Renal cortical epithelial cell (primary cell): ENCODE measurements at places on chromosomes 3 and 15. TPM values are rescaled to one million over a fixed set of nuclear protein-coding genes. Genes with fewer than 3 reads are reported as not detected.
A peak's percentile ranks its signal among the peaks of the same experiment; 100 is the strongest.

DNA sequence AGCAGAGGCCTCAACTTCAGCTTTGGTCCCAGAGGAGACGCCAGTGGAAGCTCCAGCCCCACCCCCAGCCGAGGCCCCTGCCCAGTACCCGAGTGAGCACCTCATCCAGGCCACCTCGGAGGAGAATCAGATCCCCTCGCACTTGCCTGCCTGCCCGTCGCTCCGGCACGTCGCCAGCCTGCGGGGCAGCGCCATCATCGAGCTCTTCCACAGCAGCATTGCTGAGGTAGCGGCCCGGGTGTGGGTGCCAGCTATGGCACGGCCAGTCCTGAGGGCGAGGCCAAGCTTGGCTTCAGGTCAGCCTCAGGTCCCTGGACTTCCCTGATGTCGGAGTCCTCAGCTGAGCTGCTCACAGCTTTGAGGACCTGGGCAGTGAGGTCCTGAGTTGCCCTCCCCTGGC is 5.7 kb upstream of the STAB1 start:
- DNase-seq = no peak

DNA sequence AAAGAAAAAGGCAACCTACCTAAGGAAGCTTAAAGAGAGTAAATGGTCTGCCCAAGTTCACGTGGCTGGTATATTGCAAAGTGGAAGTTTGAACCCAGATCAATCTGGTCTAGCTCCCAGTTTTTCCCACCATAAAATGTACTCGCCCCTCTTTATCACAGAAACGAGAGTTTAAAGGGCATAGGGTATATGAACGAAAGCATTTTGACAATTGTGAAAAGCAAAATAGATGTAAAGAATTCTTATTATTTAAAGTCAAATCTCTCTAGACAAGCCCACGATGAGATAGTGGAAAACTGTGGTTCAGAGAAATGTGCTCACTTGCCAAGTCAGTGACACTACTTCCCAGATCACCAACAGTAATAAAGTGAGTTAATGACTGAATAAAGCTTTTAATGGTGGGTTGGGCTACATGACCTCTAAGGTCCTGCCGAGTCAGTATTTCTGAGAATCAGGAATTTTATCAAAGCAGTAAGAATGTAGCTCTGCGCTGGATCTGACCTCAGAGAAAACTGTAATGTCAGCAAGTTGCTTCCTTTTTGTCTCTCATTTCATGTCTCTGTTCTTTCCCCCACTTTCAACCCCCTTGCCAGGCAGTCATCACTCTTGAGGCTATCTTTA is 23.3 kb upstream of the NEO1 start:
- no peak for DNase-seq

DNA sequence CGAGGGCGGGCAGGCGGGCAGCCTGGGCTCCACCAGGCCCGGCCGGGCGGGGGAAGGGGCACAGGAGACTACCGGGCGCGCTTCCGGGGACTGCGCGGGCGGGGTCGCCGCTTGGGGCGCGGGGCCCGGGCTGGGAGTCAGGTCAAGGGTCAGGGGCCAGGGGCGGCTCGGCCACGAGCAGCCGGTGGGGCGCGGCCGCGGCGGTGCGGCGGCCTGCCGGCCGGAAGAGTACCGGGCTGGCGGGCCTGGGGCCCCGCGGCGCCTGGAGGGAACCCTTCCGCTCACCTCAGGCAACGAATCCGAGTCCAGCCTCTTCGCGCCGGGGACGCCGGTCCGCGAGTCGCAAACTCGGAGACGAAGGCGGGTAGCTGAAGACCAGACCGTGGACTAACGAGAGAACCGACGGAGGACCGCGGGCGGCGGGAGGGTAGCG is 225 bp downstream of the RHOA start:
- DNase-seq = no peak

DNA sequence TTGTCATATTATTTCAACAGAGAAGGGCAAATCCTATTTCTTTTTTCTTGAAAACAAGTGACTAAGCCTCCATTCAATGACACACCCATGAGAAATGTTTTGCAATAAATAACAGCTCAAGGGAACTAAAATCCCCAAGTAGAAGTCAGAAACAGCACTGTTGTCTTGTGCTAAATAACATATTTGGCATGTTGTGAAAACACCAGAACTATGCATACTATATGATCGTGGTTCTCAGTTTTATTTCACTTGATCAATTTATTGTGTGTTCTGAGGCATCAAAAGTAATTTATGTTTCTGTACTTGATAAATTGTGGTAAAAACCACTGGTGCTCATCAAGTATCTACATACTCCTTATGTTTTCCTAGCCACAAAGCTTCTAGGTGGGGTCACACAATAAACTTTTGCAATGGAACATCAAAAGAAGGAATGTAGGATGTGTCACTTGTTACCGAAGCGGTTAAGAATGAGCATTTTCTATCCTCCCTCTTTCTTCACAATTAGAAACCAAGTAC is 691.7 kb upstream of the CBLB start:
- peak; percentile 98 for DNase-seq

DNA sequence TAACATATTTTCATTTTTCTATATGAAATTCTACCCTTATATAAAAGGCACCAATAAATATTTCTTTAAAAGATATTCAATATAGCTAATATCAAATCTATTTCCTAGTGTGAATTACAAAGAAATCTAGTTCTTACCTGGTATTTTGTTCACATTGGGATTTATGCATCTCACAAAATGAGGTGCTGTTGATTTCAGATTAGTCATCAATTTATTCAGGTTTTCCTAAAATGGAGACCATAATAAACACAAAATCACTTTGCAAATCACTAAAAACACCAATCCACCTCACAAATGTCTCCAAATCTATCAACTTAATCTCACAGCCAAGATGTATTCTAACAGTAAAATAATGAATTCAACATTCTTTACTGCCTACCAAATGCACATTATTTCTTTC is 51.2 kb downstream of the MYH15 start:
- DNase-seq = no peak

Gene CSPG5
- 0.40 and 1.2 TPM in 2 replicates for total RNA-seq

DNA sequence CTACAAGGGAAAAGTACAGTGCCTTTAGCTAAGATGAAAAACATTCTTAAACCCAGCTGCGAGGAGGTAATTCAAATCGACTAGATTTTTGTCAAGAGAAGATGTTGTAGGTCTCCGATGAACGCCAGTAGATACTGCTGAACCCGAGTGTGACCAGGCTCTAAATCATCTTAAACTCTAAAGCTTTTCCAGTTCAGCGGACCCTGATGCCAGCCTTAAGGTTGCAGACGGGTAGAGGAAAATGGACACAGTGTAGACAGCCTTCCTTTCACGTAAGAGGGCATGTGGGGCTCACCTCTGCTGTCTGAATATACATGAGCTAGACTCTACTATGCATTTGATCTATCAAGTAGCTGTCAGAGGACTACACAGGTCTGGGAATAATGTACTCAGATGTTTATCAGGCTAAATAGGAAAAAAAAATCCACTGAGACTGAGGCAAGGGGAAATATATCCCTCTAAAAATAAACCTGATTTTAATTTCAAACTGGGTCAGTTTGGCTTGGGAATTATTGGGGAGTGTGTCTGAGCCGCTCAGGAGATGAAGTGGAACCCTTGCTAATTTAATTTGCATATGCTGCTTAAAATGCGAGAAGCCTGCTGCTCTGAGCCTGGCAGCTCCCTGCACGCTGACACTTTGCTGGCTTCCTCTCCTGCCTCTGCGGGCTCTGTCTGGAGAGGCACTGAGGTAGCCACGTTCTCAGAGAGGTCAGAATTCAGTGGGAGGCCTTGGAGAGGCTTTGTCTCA is 151.9 kb downstream of the CADPS start:
- no peak for DNase-seq

Gene GOLGA6A
- total RNA-seq = 0.05 TPM in 1 of 2 replicates, not detected in the other

DNA sequence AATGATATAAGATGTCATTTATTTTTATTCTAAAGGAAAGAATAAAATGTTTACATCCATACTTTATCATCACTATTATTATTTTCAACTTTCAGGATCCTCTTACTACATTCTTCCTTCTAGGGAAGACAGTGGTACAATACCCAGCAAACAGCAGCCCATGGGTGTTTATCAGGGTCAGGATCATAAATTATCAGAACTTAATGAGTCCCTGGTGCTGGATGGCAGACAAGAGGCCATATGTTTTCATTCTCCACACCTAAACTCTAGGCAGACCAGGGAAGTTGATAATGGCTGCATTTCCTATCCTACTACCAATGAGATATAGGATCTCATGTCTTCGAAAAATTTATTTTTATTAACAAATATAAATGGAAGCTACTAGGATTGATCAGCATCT is 127.7 kb downstream of the SAMMSON start:
- DNase-seq = no peak

DNA sequence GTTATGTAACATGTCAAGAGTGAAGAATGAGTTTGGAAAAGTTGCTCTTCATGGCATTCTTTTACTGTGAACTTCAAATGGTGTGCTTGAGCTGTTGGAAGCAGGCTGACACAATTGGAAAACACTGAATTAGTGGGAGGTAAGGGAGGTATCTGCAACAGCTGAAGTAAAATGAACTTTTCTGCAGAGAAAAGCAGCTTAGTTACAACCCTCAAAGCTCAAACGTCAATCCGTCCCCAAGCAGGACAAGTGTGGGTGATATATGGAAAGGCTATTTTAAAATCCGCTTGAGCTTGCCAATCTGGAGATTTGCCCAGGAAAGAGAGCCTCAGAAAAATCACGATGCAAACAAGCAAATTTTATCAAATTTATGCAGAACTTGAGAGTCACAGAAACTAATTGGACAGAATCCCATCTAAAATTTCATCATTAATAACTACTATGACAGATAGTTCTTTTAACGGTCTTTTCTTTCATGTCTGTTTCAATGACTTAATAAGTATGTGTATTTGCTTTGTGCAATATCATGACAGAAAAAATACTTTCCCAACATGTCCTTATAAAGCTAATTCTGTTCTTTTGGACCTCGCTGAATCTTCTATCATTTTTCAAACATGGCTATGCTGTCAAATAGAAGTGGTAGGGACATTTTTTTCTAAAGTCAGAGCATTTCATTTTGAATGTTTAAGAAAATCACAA is 266.6 kb upstream of the SLITRK3 start:
- peak; percentile 15 for DNase-seq

GRCh38 chr3:20637729-20638128 is 451.7 kb upstream of the SGO1 start:
- DNase-seq = no peak

Gene CTDSPL2
- total RNA-seq = 65.6 and 71.2 TPM in 2 replicates

Gene GRK7
- 0.05 TPM in 1 of 2 replicates, not detected in the other for total RNA-seq

- no peak for DNase-seq
Measured at GRCh38 chr3:31300456-31301443, 232.0 kb upstream of the STT3B start.

DNA sequence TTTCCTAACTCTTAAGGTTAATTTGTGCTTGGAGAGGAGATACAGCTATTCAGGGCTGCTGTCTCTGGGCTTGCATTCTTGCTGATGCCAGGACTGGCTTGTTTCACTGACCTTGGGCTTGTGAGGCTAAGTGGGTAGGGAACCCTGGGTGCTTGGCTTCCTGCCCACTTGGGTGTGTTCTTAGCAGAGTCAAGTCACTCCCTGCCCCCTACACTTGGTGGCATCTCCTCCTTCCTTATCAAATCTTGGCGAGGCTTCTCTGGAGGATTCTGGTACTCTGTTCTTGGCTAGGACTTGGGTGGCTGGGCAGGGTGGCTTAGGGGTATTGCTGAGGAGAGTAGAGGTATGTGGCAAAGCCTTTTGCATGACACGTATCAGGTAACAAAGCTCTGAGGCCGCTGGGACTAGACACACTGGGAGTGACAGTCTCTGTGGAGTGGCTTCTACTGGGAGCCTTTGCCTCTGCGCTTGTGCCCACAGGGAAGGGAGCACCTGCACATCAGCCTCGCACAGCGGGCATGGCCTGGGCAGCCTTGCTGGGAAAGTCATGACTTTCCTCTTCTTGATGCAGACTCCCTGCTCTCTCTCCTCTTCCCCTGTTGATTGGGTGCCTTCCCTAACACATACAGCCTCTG is 41.8 kb downstream of the CHCHD6 start:
- DNase-seq = peak; percentile 27

DNA sequence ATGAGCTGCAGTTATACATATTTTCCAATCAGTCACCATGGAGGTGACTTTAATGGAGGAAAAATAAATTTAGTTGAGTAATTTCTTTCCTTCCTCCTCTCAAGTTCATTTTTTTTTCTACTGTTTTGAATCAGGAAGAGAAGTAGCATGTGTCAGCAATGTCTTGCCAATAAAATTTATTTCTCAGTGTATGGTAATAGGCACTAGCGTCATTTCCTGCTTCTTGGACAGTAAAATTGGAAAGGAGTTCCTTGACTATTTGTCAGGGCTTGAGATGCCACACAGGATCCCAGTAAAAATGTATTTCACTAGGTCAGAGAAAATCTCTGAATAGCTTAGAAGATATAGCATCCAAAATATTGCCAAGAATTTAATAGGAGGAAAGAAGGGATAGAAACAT is 605.9 kb downstream of the ROBO1 start:
- DNase-seq = no peak

DNA sequence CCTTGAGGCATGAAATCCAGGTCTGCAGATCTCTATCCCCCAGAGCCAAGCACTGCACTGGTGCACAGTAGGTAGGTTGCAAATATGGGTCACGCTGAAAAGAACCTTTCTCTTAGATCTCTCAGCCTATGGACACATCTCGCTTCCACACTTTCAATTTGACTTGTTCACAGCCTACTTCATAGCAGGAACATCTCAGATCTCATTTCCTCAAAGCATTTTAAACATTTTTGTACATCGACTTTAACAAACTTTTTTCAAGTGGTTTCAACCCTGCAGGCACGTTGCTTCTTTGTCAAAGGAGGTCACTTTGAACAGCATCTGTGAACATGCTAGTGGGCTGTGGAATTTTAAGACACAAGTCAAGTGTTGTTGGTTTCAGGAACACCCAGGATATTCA is 76.0 kb downstream of the SLC12A8 start:
- DNase-seq = no peak

GRCh38 chr3:197854596-197855343 is 63.7 kb downstream of the LRCH3 start:
- DNase-seq = peak; percentile 79

GRCh38 chr3:43217633-43218032 is 68.7 kb upstream of the SNRK start:
- DNase-seq = no peak
